Esophagus muscularis mucosa (tissue), 4 donors: ENCODE measurements at places on chromosomes 5 and 9.

DNA sequence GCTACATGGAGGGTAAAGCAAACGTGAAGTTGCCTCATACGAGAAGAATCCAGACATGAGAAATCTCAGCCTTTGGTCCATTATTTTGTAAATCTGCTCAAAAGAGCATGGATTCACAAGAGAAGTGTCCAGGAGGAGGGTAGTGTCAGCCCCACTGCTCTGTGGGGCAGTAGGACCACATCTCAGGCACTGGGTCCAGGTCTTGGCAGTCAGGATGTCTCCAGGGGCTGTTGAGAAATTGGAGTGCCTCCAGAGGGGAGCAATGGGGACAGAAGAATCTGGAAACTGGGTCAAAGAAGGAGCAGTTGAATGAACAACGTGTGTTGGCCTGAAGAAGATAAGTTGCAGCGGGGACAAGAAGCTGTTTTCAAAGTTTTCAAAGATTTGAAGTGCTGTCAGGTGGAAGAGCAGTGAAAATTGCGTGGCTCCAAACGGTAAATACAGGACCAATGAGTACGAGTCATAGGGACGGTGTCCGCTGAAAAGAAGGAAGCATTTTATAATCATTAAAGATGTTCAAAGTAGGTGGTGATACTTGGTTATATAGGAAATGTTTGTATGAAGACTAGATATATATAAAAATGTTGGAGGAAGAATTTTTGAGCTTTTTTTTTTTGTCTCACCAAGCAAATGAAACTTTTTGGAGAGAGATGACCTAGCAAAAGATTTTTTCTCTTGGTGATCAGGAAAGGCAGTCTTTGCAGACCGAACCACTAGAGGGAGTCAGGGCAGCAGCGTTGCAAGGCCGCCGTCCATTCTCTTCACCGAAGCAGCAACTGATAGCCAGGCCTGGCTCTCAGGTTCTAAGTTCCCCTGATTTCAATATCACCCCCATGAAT lies 57.1 kb upstream of the ZBED3 start:
- no peak for DNase-seq

- no peak for DNase-seq
Measured at GRCh38 chr5:105878402-105878801, 1792.3 kb downstream of the EFNA5 start.

DNA sequence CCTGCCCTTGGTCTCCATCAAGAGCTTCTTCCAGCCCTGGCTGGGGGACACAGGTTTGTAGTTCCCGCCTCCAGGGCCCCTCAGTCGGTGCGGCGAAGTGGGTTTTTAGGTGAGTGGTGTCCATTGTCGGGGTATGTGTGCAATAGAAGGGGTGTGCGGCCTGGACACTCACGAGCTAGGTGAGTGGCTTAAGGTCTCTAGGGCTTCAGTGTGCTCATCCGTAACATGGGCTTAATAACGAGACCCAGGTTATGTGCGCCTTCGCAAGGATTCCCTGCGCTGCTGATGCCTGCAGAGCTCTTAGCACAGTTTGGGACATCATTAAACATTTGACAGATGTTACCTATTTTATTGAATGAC lies 656 bp downstream of the CEP78 start:
- no peak for DNase-seq

DNA sequence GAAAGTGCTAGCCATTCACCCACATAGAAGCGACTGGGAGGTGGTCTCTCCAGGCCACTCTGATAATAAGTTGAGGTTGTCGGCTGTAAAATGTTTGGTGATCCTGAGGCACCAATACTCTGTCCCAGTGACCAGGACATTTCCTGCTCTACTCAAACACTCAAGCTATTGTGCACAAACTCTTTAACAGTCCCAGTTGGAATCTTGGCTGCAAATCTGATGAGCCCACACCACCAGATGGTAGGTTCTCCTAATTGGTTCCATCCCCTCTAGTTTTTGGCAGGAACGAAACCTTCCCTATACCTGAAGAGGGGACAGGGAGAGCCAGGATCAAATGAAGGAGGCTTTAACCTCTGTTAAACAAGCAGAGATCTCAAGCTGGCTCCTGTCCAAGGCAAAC lies 14.3 kb downstream of the GRIA1 start:
- peak; percentile 70 for DNase-seq

DNA sequence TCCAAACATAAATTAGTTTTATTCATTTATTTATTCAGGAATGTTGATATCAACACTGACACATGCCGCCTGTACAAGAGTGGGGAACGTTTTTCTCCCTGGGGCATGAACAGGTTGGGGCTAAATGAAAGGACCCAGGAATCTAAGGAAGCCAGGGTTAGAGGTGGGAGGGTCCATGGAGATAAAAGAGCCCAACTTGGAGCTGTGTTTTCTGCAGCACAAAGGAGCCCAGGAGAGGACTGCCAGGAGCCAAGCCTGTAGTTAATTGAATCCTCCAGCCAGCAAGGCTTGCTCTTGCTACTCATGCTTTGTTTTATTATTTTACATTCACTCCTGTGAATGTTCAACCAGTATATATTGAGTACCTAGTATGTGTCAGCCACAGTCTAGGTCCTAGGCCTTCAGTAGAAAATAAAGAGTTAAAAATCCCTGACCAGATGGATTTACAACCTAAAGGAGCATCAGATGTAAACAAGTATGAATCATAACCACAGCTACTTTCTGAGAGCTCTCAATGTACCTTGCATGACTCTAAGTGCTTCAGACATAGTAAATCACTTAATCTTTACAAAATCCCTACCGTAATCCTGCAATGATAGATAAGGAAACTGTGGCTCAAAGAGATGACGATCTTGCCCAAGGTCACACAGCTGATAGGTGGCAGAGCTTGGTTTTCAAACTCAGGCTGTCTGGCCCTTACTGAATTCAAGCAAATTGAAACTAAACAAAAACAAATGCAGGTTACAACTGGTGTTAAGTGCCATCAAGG lies 69.8 kb downstream of the ASTN2 start:
- no peak for DNase-seq
